ENCODE measurements at places on chromosomes 3 and 15. TPM values are rescaled to one million over a fixed set of nuclear protein-coding genes. Genes with fewer than 3 reads are reported as not detected.

Gene ROBO2
- total RNA-seq: 3.6 TPM

Gene WDR72
- total RNA-seq: 0.80 TPM

Gene RFTN1
- 16.1 TPM for total RNA-seq

DNA sequence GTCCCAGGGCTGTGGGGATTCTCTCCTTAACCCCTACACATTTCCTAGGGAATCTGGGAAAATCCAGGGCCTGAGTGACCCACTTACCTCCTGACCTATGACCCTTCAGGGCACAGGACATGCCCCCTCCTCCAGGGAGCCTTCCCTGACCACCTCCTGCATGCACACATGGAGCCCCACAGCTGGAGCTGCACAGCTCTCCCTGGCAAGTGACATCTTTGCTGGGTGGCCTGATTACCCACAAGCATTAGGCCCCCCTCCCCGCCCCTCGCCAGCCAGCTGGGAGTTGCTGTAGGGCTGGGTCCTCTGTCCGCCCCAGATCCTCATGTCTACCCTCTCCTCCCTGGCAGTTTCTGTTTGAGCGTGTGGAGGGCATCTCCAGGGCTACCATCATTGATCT, 21.4 kb downstream of the HDAC11 start:
- no peak overlapping the region for H3K4me3 ChIP-seq
- H3K36me3 ChIP-seq: no peaks in the 10 kb centered on the region
- no peak overlapping the region for H3K27ac ChIP-seq
- H3K27me3 ChIP-seq: no peaks in the 10 kb centered on the region
- no peaks in the 10 kb centered on the region for H3K4me1 ChIP-seq

- H3K4me3 ChIP-seq: no peak overlapping the region
- H3K27ac ChIP-seq: no peak overlapping the region
- no peaks in the 10 kb centered on the region for H3K27me3 ChIP-seq
- DNase-seq: peak; percentile 56
- H3K4me1 ChIP-seq: no peaks in the 10 kb centered on the region
- no peaks in the 10 kb centered on the region for H3K36me3 ChIP-seq
Observed at GRCh38 chr15:43285609-43286037, 18.9 kb upstream of the TGM5 start.

- no peaks in the 10 kb centered on the region for H3K27me3 ChIP-seq
- H3K4me1 ChIP-seq: no peaks in the 10 kb centered on the region
- no peaks in the 10 kb centered on the region for H3K36me3 ChIP-seq
Observed at GRCh38 chr3:119702530-119703527, at the start of gene CFAP91. TSS of gene CFAP91 (plus strand) at chr3:119703022. CDS start at chr3:119703099, 77 bp downstream.

GRCh38 chr15:63034578-63034977, 8.0 kb upstream of the TPM1 start:
- no peaks in the 10 kb centered on the region for H3K36me3 ChIP-seq
- H3K27me3 ChIP-seq: no peaks in the 10 kb centered on the region
- H3K4me3 ChIP-seq: no peak overlapping the region
- no peak for DNase-seq
- H3K27ac ChIP-seq: no peak overlapping the region
- H3K4me1 ChIP-seq: no peaks in the 10 kb centered on the region

- H3K36me3 ChIP-seq: no peaks in the 10 kb centered on the region
- H3K27me3 ChIP-seq: no peaks in the 10 kb centered on the region
- no peak overlapping the region for H3K27ac ChIP-seq
- H3K4me3 ChIP-seq: no peak overlapping the region
Observed at GRCh38 chr3:197540961-197541377, 14.8 kb downstream of the BDH1 start.

DNA sequence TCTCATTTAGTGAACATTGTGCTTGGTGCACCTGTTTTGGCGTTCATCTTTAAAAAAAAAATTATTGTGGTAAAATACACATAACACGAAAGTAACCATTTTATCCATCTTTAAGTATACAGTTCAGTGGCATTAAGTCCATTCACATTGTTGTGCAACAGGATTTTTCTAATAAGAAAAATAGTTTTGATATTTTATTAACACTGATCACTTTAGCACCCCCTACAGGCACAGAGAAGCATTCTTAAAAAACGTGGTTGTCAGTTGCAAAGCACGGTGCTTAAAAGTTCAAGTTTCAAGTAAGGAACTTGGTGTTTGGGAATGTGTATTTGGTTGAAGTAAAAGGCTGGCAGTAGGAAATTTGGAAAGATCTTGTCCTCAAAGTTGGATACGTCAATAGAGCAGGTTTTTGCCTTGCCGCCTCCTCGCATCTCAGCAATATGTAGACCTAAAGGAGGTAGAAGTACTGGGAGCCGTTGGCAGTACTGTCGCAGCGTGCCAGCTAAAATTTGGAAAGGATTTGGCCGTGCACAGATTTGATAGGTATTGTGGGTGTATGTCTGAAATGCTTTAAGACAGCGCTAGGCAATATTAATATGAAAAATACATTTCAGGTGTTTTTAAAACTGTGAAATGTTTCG, 110.4 kb downstream of the LRRC28 start:
- H3K27ac ChIP-seq: no peak overlapping the region
- no peak for DNase-seq
- H3K27me3 ChIP-seq: no peaks in the 10 kb centered on the region
- H3K36me3 ChIP-seq: no peaks in the 10 kb centered on the region

- no peaks in the 10 kb centered on the region for H3K27me3 ChIP-seq
- H3K4me3 ChIP-seq: no peak overlapping the region
- DNase-seq: no peak
- no peak overlapping the region for H3K27ac ChIP-seq
- no peaks in the 10 kb centered on the region for H3K4me1 ChIP-seq
Observed at GRCh38 chr3:119641416-119641815, 19.0 kb downstream of the POPDC2 start.

- no peaks in the 10 kb centered on the region for H3K36me3 ChIP-seq
- no peaks in the 10 kb centered on the region for H3K27me3 ChIP-seq
- H3K27ac ChIP-seq: no peak overlapping the region
- H3K4me1 ChIP-seq: no peaks in the 10 kb centered on the region
Observed at GRCh38 chr15:26013981-26014380, 150.9 kb upstream of the ATP10A start.

GRCh38 chr3:193270451-193270850, 29.4 kb downstream of the PLAAT1 start:
- no peak overlapping the region for H3K4me3 ChIP-seq
- H3K27ac ChIP-seq: no peak overlapping the region
- H3K27me3 ChIP-seq: no peaks in the 10 kb centered on the region
- no peak for DNase-seq
- H3K4me1 ChIP-seq: no peaks in the 10 kb centered on the region
